ENCODE measurements at places on chromosomes 2 and 18.

- DNase-seq = no peak
These were observed 163.3 kb downstream of the QPCT start for GRCh38 chr2:37507703-37508102.

- no peak for DNase-seq
These were observed 526.5 kb downstream of the FBXO15 start for GRCh38 chr18:73621091-73621490.

GRCh38 chr2:120780402-120780801 lies 44.7 kb downstream of the GLI2 start:
- DNase-seq = no peak

- DNase-seq = no peak
These were observed 32.9 kb downstream of the HDLBP start for GRCh38 chr2:241282555-241282954.

GRCh38 chr2:2623939-2624338 lies 292.9 kb upstream of the MYT1L start:
- no peak for DNase-seq
